ENCODE measurements at places on chromosomes 3 and 15.

DNA sequence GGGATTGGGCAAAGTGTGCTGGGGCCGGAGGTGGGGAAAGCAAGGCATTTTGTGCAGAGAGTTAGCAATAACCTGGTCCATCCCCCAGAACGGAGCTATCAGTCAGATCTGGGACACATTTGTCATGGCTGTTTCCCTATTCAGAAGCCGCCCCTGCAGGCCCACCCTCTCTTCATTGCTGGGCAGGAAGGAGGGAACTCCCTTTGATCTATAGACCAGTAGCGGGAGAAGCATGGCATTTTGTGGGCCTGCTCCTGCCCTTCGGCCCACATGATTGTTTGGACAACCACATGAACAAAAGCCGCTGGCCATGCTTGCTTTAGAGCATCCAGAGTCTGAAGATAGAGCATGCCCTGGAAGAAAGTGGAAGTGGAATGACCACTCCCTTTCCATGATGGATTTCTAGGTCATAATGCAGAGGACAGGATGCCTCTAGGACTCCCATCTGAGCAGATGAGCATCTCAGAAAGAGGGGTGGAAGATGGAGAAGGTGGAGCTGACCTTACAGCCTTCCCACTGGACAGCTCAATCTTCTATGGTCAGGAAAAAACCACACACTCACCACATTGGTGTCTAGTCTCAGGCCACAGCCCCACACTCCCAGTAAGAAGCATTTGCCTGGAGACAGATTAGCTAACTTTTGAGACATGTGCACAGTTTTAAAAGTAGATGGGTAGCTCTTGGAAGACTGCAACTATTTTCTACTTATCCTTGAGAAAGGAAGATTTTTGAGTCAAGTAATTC lies 11.9 kb upstream of the LRTM1 start:
- no peak for DNase-seq

GRCh38 chr3:132268956-132269355 lies 48.3 kb upstream of the ACP3 start:
- no peak for DNase-seq

- DNase-seq = no peak
These were observed 56.1 kb downstream of the FAM174B start for GRCh38 chr15:92599394-92599970.

DNA sequence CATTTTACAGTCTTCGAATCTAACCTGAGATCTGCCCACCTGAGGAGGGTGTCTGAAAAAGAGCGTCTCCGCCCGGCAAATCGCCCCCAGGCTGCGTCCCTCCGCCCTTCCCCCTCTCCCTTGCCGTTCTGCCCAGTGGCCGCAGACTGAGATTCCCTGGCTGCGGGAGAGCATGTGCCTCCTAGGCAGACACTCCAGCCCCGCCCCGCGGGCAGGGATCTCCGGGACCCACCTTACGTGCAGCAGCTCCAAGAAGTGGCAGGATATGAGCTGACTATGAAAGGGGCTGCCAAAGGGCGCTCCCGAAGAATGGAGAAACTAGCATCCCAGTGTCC lies 2.7 kb upstream of the WNT5A start:
- no peak for DNase-seq

- DNase-seq = no peak
These were observed 141.4 kb upstream of the TOPAZ1 start for GRCh38 chr3:44100298-44100695.

GRCh38 chr3:133472242-133472641 lies 72.4 kb downstream of the BFSP2 start:
- DNase-seq = no peak

- DNase-seq = no peak
These were observed 28.4 kb upstream of the LIMD1 start for GRCh38 chr3:45566196-45566595.

GRCh38 chr3:18426597-18427193 lies 1.6 kb upstream of the SATB1 start:
- no peak for DNase-seq

DNA sequence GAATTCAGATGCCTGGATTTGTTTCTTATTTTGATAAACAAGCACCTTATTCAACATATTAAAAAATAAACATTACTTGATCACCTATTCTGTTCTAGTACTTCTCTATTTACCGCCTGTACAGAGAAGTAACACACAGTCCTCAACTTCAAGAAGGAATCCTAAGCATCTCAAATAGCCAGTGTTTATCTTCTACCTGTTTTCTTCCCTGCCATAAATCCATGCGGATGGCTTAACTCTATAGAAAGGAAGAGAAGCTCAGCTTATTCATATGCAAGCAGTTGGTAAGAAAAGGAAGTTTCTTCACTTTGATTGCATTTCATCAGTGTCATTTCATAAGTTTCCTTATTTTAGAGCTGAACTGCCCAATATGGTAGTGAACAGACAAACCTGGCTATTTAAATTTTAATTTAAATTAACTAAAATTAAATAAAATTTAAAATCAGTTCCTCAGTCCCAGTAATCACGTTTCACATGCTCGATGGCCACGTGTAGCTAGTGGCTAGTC lies 210.0 kb upstream of the PEX5L start:
- DNase-seq = no peak

DNA sequence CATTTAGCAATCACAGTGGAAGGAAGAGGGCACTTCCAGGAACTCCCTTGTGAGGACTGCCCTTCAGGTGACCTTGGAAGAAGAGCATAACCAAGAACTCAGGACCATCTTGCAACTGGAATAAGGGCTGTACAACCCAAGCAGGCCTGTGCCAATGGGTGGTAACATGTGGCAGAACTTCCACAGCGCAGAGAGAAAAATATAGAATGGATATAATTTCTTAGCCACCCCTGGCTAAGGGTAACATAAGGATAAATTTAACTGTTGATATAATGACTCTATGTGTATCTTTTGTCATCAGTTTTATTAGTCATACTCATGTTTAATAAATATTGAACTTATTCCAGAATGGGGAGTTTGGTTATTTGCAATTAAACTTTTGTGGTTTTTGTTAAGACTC lies 13.4 kb upstream of the MFSD1 start:
- DNase-seq = no peak

- DNase-seq = no peak
These were observed 58.4 kb upstream of the HRH1 start for GRCh38 chr3:11095932-11096265.

- DNase-seq = no peak
These were observed 147.9 kb downstream of the SST start for GRCh38 chr3:187522293-187522692.

GRCh38 chr3:32110233-32110760 lies 3.9 kb downstream of the GPD1L start:
- DNase-seq = no peak

DNA sequence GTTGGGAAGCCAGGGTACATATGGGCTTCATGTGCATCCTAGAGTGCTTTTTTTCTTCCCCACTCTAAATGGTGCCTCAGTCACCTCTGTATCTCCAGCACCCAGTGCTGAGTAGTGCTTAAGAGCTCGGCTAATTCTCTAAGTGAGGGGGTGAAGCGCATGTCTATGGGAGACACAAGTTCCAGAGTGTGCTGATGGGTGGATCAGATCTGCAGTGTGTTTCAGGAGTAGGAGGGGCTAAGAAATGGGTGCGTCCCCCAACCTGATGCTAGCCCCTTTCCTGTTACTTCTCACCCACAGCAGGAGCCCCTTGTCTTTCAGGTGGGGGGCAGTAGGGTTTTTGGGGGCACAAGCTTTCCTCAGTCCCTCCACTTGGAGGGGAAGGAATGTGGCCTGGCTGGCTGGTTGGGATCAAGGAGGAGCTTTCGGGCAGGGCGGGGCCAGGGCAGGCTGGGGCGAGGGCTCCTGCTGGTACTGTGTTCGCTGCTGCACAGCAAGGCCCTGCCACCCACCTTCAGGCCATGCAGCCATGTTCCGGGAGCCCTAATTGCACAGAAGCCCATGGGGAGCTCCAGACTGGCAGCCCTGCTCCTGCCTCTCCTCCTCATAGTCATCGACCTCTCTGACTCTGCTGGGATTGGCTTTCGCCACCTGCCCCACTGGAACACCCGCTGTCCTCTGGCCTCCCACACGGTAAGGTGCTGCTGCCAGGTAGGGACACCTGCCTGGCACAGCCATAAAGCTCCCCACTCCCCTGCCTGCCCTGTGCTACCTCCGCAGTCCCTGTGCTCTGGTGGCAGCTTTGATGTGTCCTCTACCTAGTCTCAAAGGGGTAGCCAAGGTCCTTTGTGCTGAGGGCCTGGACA lies at the start of gene IL17RE:
IL17RE (plus strand) TSS at position 477 of the 866 bp plus-strand sequence; CDS start at position 562, 85 bp downstream.
- no peak for DNase-seq

GRCh38 chr3:188590557-188590956 lies 436.6 kb downstream of the LPP start:
- DNase-seq = no peak

GRCh38 chr3:112611752-112612515 lies 29.0 kb downstream of the CCDC80 start:
- DNase-seq = no peak

DNA sequence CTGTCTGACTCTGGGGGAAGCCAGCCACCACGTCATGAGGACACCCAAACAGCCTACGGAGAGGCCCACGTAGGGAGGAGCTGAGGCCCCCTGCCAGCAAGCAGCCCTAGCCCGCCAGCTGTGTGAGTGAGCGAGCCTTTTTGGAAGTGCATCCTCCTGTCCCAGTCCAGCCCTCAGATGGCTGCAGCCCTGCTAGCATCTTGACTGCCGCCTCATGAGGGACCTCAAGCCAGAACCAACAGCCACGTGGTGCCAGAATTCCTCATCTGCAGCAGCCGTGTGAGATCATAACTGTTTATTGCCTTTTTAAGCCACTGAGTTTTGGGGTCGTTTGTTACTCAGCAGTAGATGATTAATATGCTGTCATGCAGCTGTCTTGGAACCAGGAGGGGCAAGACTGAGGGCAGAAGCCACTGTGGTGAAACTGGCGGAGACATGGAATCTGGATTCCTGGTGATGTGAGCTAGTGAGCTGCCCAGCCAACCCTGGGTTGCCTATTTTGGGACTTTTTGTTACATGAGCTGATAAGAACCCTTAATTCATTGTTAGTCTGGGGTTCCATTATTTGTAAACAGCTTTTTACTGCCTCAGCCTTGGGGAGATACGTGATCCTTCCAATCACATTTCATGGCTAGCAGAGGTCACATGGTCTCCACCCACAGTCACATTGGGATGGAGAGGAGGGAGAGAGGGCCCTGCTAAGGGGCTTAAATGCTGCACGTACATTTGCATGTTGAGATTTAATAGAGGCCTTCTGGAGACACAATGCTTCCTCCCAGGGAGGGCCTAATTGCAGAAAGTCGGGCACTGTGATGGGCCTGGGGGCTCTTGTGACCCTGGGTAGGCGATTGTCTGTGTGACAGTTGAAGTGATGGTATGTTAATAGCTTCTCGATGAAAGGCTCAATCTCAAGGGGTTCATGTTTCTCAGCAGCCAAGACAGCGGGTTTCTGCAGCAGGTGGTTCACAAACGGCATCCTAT lies 73.8 kb downstream of the RPLP1 start:
- no peak for DNase-seq

DNA sequence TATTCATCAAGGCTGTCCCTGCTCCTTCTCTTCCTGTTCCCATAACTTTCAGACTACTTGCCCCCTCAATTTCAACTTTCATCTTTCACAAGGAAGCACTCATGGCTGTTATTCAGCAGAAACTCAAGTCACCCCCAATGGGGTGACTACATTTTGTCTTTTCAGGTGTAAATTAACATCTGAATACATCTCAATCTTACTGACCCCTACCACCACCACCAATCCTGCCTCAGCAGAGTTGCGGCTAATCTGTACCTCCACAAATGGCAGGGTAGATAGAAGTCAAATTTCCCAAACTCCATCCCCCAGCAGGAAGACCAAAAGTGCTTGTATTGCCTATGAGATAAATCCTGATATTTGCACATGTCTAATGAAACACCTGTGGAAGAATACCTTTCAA lies 19.2 kb downstream of the SOX2 start:
- no peak for DNase-seq
